Spleen (tissue), 13 donors: ENCODE measurements at places on chromosomes 1 and 21. TPM values are rescaled to one million over a fixed set of nuclear protein-coding genes. Genes with fewer than 3 reads are reported as not detected.

GRCh38 chr1:30684881-30685795 is 38.2 kb downstream of the MATN1 start:
- no peak overlapping the region for H3K4me3 ChIP-seq
- H3K27ac ChIP-seq = no peak overlapping the region
- peaks cover 14% of the 10 kb centered on the region for H3K4me1 ChIP-seq
- no peaks in the 10 kb centered on the region for H3K36me3 ChIP-seq
- no peak for DNase-seq

DNA sequence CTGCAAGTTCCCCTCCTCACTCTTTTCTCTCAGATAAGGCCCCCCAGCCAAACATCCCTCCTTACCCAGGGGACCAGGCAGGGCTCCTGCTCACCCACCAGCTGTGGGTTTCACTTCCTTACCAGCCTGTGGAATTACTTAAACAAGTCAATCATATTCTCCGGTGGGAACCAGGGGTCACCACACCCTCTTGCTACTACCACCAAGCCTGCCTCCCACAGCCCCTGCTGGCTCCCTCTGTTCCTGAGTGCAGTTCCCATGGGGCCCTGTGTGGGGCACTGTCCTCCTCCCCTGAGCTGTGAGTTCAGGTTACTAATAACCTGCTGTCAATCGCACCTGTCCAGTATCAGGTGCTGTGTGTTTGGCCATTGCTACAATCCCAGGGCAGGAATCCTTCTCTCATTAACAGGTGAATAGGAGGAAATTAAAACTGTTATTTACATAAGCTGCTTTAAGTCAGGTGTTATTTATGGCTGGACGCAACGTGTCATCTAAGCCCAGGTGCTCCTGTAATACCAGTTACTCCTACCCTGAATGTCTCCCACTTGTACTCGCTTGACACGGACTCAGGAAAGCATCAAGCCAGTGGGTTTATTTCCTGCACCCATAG is 53.1 kb upstream of the LBR start:
- H3K36me3 ChIP-seq = no peaks in the 10 kb centered on the region
- no peak overlapping the region for H3K27ac ChIP-seq
- no peaks in the 10 kb centered on the region for H3K4me1 ChIP-seq

DNA sequence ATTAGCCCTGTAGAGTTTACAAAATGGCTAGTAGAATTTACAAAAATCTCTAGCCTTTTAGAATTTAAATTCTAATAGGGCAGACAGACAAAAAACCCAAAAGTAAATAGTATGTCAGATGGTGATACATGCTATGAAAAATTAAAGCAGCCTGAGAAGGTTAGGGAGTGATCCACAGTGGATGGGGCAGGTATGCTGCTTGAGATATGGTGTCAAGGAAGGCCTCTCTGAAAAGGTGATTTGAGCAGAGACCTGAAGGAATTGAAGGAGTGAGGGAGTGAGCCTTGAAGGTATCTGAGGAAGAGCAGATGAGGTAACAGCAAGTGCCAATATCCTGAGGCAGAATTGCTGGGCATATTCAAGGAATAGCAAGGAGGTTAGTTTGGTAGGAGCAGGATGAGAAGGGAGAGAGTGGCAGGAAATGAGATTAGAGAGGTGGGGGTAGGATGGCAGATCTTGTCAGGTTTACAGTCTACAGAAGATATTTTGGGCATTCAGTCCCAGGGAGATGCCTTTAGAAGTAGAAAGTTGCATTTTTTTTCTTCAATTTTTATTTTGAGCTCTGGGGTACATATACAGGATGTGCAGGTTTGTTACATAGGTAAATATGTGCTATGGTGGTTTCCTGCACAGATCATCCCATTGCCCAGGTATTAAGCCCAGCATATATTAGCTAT is 40.8 kb upstream of the DPH5 start:
- no peak overlapping the region for H3K4me3 ChIP-seq
- no peaks in the 10 kb centered on the region for H3K36me3 ChIP-seq
- DNase-seq = no peak
- H3K4me1 ChIP-seq = peaks cover 35% of the 10 kb centered on the region
- H3K27me3 ChIP-seq = no peaks in the 10 kb centered on the region

DNA sequence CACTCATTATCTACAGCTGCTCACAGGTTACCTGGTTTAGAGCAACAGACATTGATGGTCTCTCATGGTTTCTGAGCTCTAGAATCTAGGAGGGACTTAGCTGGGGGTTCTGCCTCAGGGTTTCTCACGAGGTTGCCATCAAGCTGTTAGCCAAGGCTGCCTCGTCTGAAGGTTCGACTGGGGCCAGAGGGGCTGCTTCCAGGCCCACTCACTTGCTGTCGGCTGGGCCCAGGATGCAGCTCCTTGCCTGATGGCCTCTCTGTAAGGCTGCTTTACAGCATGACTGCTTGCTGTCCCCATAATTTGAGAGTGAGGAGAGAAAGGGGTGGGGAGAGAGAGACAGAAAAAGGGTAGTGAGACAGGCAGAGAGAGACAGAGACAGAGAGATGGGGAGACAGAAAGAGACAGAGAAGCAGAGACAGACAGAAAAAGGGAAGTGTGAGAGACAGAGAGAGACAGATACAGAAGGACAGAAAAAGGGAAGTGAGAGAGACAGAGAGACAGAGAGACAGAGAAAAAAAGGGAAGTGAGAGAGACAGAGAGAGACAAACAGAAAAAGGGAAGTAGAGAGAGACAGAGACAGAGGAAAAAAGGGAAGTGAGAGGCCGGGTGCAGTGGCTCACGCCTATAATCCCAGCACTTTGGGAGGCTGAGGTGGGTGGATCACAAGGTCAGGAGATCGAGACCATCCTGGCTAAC is 106.8 kb upstream of the C1orf174 start:
- H3K27ac ChIP-seq = peak overlapping the region; percentile 66
- H3K4me3 ChIP-seq = no peak overlapping the region
- no peak for DNase-seq
- H3K36me3 ChIP-seq = no peaks in the 10 kb centered on the region
- H3K4me1 ChIP-seq = no peaks in the 10 kb centered on the region
- H3K27me3 ChIP-seq = no peaks in the 10 kb centered on the region

GRCh38 chr1:77802026-77802425 is 22.6 kb downstream of the MIGA1 start:
- H3K27me3 ChIP-seq = no peaks in the 10 kb centered on the region
- no peak overlapping the region for H3K4me3 ChIP-seq
- H3K36me3 ChIP-seq = peaks cover 85% of the 10 kb centered on the region
- H3K4me1 ChIP-seq = no peaks in the 10 kb centered on the region
- H3K27ac ChIP-seq = no peak overlapping the region

- H3K4me1 ChIP-seq = peaks cover 7% of the 10 kb centered on the region
- no peak overlapping the region for H3K4me3 ChIP-seq
- no peak for DNase-seq
- H3K27ac ChIP-seq = no peak overlapping the region
- no peaks in the 10 kb centered on the region for H3K36me3 ChIP-seq
These were observed 13.6 kb downstream of the DNAJC11 start for GRCh38 chr1:6688001-6688400.

DNA sequence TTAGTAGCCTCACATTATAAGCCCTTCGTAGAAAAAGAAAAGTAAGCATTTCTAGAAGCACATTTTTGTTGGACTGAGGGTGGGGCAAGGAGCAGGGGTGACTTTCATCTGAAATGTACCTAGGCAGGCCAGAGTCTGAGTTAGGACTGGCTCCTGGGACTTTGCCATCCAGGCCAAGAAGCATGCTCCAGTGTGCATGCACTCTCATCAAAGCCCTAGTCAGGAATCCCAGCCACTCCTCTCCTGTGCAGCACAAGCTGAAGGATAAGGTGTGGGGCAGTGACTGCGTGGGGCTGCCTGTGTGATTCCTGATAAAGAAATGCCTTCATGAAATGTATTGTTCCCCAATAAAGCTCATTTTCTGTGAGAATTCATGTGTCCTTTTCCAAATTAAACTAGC is 88.2 kb downstream of the GFI1 start:
- no peaks in the 10 kb centered on the region for H3K36me3 ChIP-seq
- H3K27ac ChIP-seq = no peak overlapping the region
- H3K27me3 ChIP-seq = no peaks in the 10 kb centered on the region
- H3K4me1 ChIP-seq = no peaks in the 10 kb centered on the region

DNA sequence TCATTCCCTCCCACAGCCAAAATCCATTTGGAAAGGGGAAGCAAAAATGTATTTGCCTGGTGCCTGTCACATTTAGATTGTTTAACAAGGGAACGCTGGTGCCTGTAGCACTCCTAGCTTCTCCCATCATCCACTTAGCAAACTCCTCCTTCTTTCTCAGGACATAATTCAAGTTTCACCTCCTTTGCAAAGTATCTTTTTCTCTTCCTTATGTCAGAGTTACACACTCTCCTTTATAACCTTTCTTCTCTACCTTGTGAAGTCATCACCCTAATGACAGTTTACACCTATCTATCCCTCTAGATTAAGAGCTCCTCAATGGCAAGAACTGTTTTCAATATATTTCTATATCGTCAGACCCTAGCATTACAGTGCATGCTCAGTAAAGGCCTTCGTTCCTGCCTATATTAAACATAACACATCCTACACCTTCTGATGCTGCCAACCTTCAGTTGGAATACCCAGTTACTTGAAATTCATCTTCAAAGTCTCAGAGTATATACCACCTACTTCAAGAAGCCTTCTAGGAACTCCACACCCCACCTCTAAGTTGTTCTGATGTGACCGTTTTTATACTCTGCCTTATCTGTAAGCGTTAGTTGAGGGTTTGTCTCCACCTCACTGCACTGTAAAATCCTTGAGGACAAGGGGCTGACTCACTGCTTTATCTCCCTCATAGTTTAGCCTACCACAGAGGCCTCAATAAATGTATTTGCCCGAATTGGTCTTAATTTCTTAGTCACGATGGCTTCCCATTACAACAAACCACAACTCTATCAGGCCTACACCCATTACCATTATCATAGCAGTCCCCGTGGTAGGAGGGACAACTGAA is 1.0 kb upstream of the EPS15 start:
- H3K27me3 ChIP-seq = no peaks in the 10 kb centered on the region
- H3K4me3 ChIP-seq = no peak overlapping the region
- H3K4me1 ChIP-seq = peaks cover 64% of the 10 kb centered on the region
- no peak for DNase-seq
- no peaks in the 10 kb centered on the region for H3K36me3 ChIP-seq
- peak overlapping the region; percentile 67 for H3K27ac ChIP-seq

- no peak overlapping the region for H3K4me3 ChIP-seq
- no peaks in the 10 kb centered on the region for H3K27me3 ChIP-seq
- H3K4me1 ChIP-seq = no peaks in the 10 kb centered on the region
- no peaks in the 10 kb centered on the region for H3K36me3 ChIP-seq
- no peak for DNase-seq
These were observed 8.7 kb upstream of the EYA3 start for GRCh38 chr1:28097100-28097472.

GRCh38 chr1:234978397-234979295 is 150.0 kb downstream of the TOMM20 start:
- peak overlapping the region; percentile 58 for H3K4me3 ChIP-seq
- H3K27me3 ChIP-seq = no peaks in the 10 kb centered on the region

GRCh38 chr1:233470741-233471499 is 143.0 kb upstream of the KCNK1 start:
- H3K27ac ChIP-seq = no peak overlapping the region
- DNase-seq = no peak
- no peaks in the 10 kb centered on the region for H3K36me3 ChIP-seq
- no peaks in the 10 kb centered on the region for H3K4me1 ChIP-seq
- H3K4me3 ChIP-seq = no peak overlapping the region

CCDC27 gene
- not detected for polyA plus RNA-seq

PIGK gene
- polyA plus RNA-seq = 7.1 TPM
